Activated naive CD4-positive, alpha-beta T cell treated with Interleukin-2 at 50 U/mL for 16 hours (primary cell): ENCODE measurements at places on chromosomes 5 and 9.

DNA sequence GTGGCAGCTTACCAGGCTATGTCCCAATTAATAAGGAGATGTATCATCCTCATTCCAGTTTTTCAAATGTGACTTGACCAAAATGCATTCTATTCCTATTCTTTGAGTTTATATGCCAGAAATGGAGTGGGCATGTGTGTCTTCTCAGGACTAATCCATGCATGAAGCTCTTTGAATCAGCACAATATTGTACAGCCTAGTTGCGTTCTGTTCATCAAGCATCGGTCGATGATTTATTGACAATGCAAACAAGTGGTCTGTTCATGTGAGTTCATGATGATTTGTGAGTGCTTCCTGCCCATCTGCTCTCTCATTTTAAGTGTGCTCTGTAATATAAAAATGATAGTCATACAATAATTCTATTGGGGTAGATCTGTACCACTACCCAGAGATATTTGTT, 48.3 kb downstream of the PALM2AKAP2 start:
- DNase-seq: no peak

GRCh38 chr5:115398719-115399118, 102.3 kb upstream of the CCDC112 start:
- no peak for DNase-seq

DNA sequence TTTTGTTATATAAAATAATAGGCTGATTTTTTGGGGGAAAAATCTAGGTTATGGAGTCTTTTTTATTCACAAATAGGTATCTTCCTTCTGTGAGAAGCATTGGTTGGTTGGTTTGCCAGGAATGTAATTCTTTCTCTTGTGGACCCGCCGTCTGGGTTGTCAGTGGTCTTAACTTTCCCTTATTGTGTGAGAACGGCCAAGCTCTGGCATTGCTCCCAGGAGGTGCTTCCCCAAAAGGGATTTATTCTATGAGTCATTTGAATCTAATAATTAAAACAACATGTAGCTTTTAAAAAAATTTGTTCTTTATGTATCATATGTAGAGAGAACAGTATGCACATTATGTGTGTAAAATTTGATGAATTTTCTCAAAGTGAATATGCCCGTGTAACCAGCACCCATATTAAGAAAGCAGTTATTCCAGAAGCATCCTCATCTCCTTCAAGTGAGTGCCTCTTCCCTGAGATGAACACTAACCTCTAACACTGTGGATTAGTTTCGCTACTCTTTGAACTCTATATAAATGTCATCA, 114.4 kb downstream of the MAST4 start:
- no peak for DNase-seq

DNA sequence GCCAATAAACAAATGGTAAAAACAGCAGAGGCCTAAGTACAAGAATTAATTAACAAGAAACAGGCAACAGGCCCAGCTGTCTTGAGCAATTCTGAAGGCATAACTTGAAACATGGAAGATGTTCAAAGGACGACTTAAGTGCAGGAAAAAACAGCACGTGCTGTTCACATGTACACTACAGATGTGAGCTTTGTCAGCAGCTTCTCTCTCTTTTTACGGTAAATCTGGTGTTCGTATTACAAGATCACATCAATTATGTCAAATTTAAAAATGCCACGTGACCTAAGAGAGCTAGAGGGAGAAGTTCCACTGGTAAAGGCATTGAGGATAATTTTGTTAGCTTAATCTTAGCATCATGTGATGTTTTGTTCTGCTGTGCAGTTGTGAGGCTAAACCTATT, 281.1 kb downstream of the PSAT1 start:
- DNase-seq: no peak

DNA sequence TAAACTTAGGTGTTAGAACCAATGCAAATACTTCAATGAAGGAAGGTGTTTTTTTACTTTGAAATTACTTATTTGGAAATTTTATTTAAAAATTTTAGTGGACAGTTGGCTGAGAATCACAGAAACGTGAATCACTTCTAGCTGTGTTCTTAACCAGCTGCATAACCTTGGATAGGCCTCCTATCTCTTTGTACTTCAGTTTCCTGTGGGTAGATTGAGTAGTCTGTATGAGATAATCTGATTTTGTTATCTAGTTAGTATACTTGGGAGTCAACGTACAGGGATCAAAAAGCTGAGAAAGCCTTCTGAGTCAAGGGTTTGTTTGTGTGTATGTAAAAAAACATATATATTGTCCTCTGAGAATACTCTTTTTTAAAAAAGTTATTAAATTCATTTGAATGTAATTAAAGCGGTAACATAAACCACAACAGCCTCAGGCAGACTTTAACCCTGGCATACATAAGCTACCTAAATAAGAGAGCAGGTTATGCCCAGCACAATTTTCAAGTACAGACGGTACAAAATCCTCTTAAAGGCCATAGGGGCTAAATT, 38.1 kb upstream of the ZCCHC7 start:
- DNase-seq: no peak
